ENCODE measurements at places on chromosomes 12 and 14.

DNA sequence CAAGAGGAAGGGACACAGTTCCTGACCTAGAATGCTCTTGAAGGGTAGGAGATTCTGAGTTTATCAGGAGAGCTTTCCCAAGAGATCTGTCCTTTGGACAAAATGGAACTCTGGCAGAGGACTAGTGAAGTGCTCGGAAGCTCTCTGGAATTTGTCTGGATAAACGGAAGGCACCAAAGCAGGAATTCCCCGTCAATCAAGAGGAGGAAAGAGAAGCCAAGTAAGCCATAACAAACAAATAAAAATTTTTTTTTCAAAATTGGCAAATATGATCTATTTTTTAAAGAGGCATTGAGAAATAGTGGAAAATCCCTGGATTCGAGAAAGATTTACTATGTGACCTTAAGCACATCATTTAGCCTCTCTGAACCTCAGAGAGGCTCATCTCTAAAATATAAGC is 99.2 kb downstream of the GRIN2B start:
- no peak for DNase-seq

GRCh38 chr12:55933169-55933798 is 2.3 kb downstream of the DGKA start:
- no peak for DNase-seq

GRCh38 chr12:57171668-57172067 is 24.2 kb upstream of the LRP1-AS start:
- DNase-seq, result no peak

DNA sequence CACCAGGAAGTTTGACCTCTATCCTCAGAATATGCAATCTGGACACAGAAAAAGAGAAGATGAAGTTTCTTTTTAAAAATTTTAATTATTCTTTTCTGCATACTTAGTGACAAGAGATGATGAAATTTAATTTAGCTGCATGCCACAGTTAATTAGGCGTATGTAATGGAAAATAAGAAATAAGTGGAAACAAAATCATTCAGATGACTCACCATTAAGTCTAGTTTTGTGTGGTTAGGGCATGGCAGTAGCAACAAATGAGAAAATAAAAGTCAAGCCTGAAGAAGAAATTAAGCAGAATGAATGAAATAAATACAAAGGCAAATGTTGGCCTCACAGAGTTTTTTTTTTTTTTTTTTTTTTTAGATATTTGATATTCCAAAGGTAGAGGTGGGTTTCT is 30.9 kb upstream of the KLRD1 start:
- DNase-seq, result no peak

- DNase-seq, result no peak
Measured at GRCh38 chr14:52538623-52539022, 13.7 kb downstream of the TXNDC16 start.

GRCh38 chr14:95946867-95947266 is 70.2 kb downstream of the TUNAR start:
- no peak for DNase-seq

DNA sequence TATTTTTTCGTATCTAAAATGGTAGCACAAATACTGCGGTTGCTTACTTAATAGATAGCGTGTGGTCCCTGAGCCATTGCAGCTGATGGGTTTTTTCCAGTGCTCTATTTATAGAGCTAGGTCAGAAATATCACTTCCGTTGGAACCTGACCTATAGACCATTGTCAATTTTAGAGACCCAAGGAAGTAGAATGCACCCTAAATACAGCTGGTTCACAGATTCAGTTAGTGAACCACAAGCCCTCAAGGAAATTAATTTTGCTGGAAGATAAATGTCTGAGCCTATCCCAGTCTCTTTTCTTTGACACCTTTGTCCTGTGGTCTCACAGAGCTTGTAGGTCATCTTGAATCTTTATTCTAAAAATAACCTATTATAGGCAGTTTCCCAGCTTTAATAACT is 391.0 kb downstream of the ZFP36L1 start:
- DNase-seq, result no peak

- DNase-seq, result no peak
Measured at GRCh38 chr12:130184404-130185090, 22.3 kb downstream of the FZD10 start.

DNA sequence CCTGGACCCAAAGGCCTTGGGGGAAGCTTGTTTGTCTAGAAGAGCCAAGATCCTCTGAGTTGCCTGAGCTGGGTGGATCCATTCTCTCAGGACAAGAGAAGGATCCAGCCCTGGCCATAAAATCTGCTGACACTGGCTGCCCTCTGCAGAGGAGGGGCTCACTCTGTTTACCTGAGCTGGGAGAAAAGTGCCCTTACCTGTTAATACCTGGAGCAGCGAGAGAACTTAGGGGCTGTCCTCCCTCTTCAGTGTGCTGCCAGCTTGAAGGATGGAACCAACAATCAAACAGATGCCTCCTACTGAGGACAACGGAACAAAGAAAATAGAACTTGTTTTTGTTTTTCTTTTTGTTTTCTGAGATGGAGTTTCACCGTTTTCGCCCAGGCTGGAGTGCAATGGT is 7.3 kb upstream of the KRT7 start:
- DNase-seq, result no peak

DNA sequence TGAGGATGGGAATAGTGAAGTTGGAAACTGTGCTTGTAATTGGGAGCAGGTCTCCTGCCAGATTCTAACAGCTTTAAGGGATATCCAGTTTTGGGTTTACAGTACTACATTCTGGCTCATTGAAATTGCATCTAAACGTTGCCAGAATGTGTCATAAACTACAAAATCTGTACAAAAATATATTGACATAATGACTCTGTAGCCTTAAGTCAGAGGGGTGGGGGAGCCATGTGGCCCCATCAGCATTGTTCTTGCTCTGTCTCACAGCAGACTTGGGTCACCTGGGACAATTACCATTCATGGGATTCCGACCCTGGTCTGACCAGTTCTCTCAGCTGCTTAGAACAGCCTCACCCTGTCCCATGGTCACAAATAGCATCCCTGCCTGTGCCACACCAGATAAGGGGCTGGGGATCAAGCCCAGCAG is 43.3 kb upstream of the MED13L start:
- DNase-seq, result no peak

DNA sequence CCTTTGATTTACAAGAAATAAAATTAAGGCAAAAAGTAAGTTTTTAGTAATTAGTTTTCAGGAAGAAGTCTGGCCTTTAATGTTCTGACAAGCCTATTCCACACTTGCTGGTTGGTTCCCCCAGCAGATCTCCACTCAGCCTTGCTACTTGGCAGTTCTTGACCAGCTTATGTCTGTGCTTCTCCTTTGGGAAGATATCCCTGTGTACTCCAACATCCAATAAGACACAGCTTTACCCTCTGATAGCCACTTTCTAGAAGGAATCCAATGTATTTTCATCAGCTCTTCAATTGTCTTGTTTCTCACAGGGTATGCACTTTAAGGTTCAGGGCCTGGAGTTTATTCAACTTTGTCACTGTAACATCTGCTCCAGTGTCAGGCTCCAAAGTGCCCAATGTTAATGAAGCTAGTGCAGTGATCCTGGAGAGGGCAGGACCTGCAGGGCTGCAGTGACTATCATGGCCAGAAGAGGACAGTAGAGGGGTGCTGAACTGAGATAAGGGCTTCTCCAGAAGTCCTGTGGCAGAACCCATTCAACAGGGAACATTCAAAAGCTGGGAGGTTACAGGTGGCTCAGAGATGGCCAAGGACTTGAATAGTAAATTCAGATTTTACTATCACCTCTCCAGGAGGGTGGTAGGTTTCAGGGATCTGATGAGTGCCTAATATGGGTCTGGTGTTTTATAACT is 22.9 kb downstream of the JKAMP start:
- DNase-seq, result peak; percentile 87

DNA sequence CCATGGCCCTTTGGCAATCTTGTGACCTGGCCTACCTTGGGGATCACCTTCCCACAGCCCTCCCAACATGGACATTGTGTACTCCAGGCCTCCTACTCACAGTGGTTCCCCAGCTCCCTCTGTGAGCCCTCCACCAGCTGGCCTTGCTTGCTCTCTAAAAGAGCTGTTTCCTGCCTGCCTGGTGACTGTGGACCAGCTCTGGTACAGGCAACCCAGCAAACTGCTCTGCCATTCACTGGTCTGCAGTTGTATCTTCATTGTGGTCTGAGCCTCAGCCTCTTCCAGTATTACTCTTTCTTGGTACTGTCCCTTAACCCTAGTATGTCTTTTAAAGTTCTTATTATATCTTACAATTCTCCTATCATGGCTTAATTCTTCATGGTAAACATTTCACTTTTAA is 236.2 kb downstream of the KTN1 start:
- DNase-seq, result no peak

- DNase-seq, result no peak
Measured at GRCh38 chr14:89165189-89166181, 251.5 kb downstream of the FOXN3 start.

DNA sequence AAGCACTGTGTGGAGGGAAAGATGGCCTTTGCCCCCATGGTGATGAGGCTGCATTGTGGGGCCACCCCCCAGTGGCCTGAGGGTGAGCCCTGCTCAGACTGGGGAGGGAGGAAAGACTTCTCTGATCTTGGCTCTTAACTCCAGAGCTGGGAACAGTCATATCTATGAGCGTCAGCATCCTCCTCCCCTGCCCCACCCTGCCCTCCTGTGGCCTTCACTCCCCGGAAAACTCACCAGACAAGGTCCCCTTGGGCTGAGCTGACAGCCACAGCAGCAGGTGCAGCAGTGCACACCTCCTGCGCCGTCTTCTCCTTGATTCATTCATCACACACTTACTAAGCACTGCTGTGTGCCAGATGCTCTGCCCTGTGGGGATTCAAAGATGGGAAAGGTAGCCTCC is 98.8 kb downstream of the B4GALNT3 start:
- no peak for DNase-seq

GRCh38 chr14:73746520-73747378 is 32.6 kb upstream of the PNMA1 start:
- peak; percentile 72 for DNase-seq

DNA sequence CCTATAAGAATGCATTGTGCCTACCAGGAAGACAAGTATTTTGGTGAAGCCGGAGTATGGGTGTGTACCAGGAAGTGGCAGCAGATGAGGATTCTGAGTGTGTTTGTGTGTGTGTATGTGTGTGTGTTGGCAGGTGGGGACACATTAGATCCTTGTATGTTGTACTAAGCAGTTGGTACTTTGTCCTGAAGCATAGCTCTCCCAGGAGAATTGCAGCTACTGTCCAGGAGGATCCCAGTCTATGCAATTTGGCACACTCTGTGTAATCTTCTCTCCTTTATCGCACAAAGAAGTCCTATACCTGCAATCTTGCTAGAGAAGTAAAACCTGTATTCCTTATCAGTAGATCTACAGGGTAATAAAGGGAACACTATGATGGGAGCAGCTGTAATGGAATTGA is 276.5 kb downstream of the PAWR start:
- no peak for DNase-seq

GRCh38 chr12:118052324-118053070 is 8.5 kb downstream of the WSB2 start:
- DNase-seq, result no peak

DNA sequence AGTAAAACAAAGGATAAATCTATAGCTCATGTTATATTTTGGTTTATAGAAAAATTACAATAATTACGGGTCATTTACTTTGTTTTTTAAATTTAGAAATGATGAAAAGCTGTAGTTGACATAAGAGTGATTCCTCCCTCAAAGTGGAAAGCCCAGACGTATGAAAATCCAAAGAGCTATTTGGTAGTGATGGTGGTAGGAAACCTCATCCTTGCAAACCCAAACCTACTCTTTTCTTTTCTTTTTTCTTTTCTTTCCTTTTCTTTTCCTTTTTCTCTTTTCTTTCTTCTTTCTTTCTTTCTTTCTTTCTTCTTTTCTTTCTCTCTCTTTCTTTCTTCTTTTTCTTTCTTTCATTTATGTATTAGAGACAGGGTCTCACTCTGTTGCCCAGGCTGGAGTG is 190.3 kb upstream of the RASSF8 start:
- no peak for DNase-seq

GRCh38 chr14:65501328-65501727 is 88.8 kb downstream of the FUT8 start:
- no peak for DNase-seq

GRCh38 chr14:85056267-85056666 is 473.7 kb upstream of the FLRT2 start:
- no peak for DNase-seq

- DNase-seq, result no peak
Measured at GRCh38 chr12:99985129-99985570, 414 bp upstream of the ANKS1B start.

DNA sequence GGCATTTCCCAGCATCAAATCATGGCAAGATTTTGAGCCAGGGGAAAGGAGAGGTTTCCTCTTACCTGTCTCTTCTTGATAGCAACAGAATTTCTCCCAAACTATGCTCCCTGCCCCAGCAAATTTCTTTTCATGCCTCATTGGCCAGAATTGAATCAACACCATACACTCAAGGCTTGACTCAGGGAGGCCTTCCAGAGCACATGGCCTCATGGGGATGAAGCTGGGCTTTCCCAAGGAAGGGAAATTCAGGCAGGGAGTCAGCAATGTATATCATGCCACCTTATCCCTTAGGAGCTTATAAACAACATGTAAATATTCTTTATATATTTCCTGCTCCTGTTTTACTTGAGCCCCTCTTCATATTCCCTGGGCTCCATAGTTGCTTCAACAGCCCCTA is 62.1 kb downstream of the ARF6 start:
- DNase-seq, result no peak

- no peak for DNase-seq
Measured at GRCh38 chr12:47071241-47071852, 8.1 kb upstream of the PCED1B start.

GRCh38 chr12:857611-858010 is 91.9 kb downstream of the RAD52 start:
- no peak for DNase-seq

DNA sequence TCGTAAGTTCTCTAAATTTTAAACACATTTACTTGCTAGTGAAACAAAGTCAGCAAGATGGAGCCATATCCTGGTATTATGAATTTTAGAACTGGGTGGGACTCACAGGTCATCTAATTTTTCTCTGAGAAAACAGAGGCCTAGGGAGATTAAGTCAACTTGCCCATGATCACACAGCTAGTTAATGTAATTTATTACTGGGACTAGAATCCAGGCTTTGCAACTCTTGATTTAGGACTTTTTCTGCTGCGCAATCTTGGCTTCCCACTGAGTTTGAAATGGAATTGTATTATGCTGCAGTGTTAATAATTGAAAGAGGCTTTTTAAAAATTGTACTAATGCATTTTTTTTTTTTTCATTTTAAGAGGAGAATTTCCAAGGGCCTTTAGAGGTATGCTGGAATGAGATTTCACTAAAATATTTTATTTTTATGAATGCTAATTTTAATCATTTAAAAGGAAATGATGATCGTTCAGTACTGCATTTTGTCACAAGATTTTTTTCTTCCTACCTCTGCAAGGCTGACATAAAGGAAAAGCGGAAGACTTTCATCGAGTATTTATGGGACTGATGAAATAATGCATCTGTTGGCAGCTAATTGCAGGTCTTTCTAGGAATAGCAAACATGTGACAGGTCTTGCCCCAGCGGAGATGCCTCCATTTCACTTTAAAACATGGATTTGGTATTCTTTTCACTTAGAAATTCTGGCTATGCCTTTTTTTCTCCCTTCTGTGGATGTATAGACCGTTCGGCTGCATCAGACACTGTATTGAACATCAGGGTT is 9.6 kb downstream of the CRADD start:
- DNase-seq, result no peak
